ENCODE measurements at places on chromosomes 7 and 10.

- DNase-seq: no peak
Measured at GRCh38 chr7:120337308-120337907, 64.4 kb downstream of the KCND2 start.

GRCh38 chr10:131865223-131865917 is 35.4 kb upstream of the PPP2R2D start:
- no peak for DNase-seq

GRCh38 chr7:1086588-1087464 is 1.1 kb upstream of the GPER1 start:
- DNase-seq: peak; percentile 36

- no peak for DNase-seq
Measured at GRCh38 chr7:12249706-12250105, 38.6 kb downstream of the TMEM106B start.

GRCh38 chr7:2019711-2020511 is 212.8 kb downstream of the MAD1L1 start:
- no peak for DNase-seq

DNA sequence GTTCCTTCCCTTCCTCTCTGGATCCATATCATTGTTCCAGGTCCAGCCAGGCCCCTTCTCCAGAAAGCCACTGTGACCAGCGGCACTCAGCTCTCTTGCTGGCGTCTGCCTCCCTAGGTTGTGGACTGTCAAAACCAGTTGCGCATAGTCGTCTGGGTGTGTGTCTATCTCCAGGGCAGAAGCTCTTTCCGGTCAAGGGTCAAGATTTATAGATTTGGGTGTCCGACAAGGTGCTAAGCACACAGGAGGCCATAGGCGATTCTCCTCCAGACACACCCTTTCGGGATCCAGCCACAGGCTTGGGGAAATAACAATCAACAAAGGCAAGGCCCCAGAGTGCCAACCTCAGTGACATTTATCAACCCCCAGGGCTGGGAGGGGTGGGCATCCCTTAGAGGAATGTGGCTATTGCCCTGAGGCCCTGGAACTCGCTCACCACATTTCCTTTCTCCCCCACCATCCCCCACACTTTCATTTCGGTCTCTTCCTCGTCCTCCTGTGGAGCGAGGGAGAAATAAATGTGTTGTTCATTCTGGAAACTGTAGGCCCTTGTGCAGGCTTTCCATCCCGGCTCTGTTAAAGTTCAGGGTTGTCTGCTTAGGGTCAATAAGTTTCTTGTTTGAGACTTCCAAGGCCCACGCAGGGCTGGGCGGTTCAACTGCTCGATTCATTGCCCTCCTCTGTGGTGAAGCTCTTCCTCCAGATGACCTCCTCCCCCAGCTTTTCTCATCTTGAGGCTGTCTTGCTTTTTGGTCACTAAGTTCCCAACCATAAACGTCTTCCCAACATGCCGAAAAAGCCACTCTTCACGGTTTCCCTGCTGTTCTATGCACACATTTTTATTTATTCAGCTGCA is 57.9 kb downstream of the AFAP1L2 start:
- no peak for DNase-seq

GRCh38 chr7:100613412-100614175 is 1.3 kb downstream of the MOSPD3 start:
- DNase-seq: no peak

- DNase-seq: no peak
Measured at GRCh38 chr7:108463613-108464012, 7.4 kb upstream of the NRCAM start.

DNA sequence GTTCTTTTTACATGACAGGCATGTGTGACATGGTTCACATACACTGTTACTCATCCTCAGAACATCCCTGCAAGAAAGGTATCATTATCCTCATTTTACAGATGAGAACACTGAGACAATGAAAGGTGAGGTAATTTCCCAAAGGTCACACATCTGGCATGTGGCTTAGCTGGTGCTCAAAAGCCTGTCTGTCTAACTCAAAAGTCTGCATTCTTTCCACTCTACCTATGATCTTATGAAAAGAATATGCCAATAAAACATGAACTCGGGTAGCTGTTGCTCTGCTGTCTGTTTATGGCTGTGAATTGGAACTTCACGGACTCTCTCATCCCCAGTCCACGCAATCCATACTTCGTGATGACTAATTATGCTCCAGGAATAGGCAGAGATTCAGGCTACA is 79.0 kb upstream of the ODAD2 start:
- DNase-seq: no peak

- DNase-seq: no peak
Measured at GRCh38 chr10:77401683-77402082, 235.9 kb downstream of the KCNMA1 start.

GRCh38 chr10:88330174-88330573 is 252.9 kb downstream of the RNLS start:
- DNase-seq: no peak

DNA sequence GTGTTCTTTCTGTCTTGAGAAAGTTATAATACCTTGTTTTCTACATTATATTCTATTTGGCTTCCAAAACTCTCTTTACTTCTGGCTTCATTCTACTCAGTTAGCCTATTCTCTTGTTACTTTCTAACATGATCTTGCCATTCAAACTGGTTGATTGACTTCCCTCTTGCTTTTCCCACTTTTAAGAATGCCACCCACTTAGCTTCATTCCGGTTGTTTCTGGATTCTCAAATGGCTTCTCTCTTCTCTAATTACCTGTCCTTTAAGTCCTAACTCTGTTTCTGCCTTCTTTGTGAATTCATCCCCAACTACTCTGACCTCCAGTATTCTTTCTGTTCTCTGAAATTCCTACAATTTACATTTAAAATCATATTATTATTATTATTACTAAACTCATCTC is 52.0 kb downstream of the ANKIB1 start:
- no peak for DNase-seq

GRCh38 chr10:28375399-28376354 is 72.8 kb upstream of the MPP7 start:
- DNase-seq: no peak

GRCh38 chr10:11429439-11430052 is 181.9 kb downstream of the USP6NL start:
- no peak for DNase-seq

DNA sequence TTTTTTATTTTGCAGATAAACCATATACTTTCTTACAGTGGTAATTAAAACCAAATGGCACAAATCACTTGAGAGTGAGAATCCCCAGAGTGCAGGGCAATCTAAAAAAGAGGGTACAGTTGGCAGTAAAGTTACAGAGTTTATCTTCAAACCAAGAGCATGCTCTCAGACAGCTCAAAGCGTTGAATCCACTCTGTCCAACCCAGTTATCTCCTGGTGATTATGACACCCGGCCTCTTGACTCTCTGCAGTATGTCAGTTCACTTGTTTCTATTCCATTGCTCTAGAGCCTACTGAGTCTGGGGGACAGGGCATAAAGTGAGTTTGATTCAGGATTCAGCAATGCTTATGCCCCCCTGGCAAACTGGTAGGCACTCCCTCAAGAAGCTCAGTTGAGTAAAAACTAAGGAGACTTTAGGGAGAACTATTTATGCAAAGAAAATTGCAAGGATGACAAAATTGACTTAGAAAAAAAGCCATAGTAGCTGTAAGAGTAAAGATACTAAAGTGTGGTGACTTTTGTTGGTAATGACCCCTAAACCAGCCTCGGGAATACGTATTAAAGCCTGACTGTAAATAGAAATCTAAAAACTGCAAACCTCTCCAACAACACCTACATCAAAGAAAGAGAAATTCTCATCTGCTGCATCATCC is 55.5 kb downstream of the COL1A2 start:
- DNase-seq: no peak

DNA sequence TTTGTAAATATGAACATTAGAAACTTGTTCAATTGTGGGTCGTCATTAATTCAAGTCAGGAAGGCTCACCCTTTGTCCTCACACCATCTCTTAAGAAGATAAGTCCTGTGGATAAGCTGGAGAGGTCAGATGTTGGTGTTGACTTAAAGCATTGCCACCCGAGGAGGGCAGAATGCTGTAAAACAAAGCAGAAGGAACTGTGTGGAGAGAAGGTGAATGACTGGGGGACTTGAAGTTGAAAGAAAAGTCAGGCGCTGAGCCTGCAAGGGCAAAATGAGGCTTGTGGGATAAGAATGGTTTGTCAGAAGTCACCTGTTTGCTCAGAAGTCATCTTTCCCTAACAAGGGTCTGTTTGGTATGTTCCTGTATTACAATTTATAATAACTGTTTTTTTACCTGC is 9.1 kb downstream of the RPA3 start:
- DNase-seq: no peak

- no peak for DNase-seq
Measured at GRCh38 chr7:29071203-29071874, 75.0 kb downstream of the CPVL start.

GRCh38 chr10:101095550-101096213 is 33.9 kb downstream of the KAZALD1 start:
- DNase-seq: peak; percentile 21

GRCh38 chr10:108204528-108205305 is 1040.2 kb upstream of the SORCS1 start:
- DNase-seq: no peak

DNA sequence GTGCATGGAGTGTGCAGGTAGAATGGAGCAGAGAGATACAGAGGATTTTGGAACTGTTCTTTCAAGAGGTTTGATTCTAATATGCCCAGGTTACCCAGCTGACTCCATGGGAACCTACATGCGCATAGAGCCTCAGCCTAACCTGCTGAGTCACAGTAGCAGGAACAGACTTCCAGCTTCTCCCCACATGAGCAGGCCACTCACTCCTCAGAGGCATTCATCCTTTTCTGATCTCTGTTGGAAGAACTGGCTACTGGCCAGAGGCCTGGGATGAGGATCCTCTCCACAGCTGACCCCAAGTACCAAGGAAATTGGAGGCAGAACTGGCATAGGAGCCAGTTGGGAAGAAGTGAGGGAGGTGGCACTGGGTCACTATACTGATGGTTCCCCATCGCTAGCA is 17.9 kb upstream of the CCSER2 start:
- DNase-seq: no peak

GRCh38 chr10:12634621-12634931 is 285.2 kb downstream of the CAMK1D start:
- no peak for DNase-seq

DNA sequence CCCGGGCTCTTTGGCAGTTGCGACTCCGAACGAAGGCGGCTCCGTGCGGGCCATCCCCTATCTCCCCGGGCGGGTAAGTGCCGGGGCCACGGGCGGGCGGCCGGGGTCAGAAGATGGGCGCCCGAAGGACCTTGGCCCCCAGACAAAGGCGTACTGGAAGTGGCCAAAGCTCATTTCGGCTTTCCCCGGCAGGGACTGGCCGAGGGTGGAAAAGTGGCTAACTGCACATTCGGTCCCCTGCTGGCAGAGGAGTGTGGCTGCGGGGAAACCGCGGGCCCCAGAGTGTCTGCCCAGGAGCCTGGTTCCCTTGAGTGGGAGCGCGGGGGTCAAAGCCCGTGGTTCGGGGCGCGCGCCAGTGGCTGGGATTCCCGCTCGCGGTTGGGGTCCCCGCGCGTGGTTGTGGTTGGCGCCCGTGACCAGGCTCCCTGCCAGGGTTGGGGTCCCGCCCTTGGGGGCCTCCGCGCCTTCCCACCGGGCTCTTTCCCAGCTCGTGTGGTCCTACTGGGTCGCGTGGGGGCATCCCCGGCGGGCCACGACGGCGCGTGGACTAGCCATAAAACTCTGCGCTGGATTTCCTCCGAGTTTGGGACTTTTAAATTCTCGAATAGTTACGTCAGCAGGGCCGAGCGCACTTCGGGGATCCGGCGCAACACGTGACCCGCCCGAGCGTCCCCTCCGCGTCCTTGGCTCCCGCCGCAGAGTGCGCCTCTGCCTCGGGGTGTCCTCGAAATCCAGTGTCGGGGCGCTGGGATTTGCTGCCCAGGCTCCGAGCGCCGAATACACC is 124.4 kb downstream of the TACC2 start:
- no peak for DNase-seq
